ENCODE measurements at places on chromosomes 12 and 14. TPM values are rescaled to one million over a fixed set of nuclear protein-coding genes. Genes with fewer than 3 reads are reported as not detected.

Gene TMEM121
- not detected for total RNA-seq

Gene CLEC4D
- total RNA-seq: not detected

Gene SLC5A8
- total RNA-seq: not detected

Gene LALBA
- not detected for total RNA-seq

Gene OTX2
- not detected for total RNA-seq

Gene LPAR5
- total RNA-seq: 0.19 TPM

Gene PLEKHG7
- 0.12 TPM for total RNA-seq

DNA sequence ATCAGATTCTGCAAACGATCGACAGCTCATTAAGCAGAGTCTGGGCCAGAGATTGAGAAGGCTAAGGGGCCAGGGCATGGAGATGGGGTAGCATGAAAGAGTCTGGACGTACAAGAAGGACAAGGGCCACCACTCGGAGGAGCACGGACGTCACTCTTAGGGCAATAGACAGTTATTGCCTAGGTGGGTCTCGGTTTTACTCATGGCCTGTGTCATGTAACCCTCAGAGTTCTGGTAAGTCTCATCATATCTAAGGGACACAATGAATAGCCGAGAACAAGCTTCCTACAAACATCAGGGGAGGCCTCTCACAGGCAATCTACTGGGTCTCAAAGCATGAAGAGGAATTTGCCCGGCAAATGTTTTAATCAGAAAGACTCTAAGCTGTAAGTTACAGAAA lies 30.4 kb upstream of the ITPK1 start:
- no peak for DNase-seq

- DNase-seq: no peak
Observed at GRCh38 chr12:129184127-129184928, 331.1 kb downstream of the GLT1D1 start.

DNA sequence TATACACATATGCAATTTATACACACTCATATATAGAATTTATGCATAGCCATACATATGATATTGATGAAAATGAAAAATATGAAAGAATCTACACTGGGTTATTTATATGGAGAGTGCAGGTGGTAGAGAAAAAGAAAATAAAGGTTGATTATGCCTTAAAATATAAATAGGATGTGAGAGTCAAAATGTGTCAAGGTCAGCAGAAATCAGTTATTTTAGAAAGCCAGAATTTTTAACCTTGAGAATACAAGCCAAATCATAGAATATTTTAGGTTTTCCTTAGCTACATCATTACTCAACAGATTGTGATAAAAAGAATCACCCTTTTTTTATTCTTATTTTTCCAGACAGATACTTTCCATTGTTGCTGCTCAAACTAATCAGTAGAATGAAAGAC lies 146.2 kb downstream of the SLC6A15 start:
- no peak for DNase-seq

GRCh38 chr12:128817111-128818015 lies 6.4 kb downstream of the SLC15A4 start:
- DNase-seq: no peak

GRCh38 chr14:100778951-100779690 lies 46.8 kb upstream of the MEG3 start:
- no peak for DNase-seq

- no peak for DNase-seq
Observed at GRCh38 chr12:16261944-16262475, 15.5 kb downstream of the SLC15A5 start.

DNA sequence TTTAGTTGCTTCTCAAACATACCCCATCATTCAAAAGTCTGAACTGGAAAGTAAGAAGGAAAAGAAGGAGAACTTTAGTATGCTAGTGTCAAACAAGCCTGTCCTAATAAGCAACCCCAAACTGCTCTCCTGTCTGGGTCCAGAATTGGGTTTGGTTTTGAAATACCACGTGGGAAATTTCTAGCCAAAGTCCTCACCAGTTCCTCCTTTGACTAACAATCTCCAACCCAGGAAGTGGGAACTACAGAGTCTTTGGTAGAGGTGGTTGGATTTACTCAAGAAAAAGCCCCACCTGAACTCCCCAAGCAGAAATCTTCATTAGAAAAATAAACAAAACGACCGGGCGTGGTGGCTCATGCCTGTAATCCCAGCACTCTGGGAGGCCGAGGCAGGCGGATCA lies 17.4 kb upstream of the EIF4B start:
- no peak for DNase-seq

Data from Caco-2 (cell line).